Glomerular endothelial cell (primary cell): ENCODE measurements at places on chromosomes 4 and X. TPM values are rescaled to one million over a fixed set of nuclear protein-coding genes. Genes with fewer than 3 reads are reported as not detected.

Gene NALF2
- 0.29 TPM in 1 of 2 replicates, not detected in the other for total RNA-seq

- DNase-seq: no peak
These were observed 24.0 kb downstream of the TET2 start for GRCh38 chr4:105170711-105171110.

Gene ADH6
- total RNA-seq: not detected in 2 replicates

- no peak for DNase-seq
These were observed 108.2 kb upstream of the MAMLD1 start for GRCh38 chrX:150254909-150255308.

DNA sequence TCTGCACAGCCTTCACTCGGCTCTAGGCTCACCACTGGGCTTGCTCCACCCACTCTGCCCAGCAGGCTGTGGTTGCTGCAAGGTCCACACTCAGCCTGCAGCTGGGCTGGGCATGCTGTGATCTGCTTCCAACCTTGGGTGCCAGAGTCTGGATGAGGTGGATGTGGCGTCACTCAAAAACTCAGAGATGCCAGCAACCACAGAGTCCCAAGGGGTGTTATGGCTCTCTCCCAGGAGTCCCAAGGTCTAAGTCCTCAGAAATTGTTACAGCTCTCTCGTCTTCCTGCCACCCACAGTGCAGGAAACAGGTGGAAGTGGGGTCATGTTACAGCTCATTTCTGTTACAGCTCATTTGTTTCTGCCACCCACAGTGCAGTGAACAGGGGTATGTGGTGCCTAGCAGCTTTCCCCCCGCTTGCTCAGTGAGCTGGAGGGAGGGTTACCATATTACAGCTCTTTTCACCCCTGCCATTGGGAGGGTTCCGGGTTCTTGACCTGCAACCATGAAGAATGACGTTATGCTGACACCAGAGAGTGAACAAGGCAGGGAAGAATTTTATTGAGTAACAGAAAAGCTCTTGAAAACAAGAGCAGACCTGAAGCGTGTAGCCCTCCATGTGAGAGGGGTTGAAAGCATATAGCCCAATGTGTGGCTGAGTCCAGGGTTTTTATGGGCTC lies 893.9 kb downstream of the PCDH7 start:
- no peak for DNase-seq

GRCh38 chrX:120428309-120428708 lies 40.8 kb downstream of the LAMP2 start:
- DNase-seq: peak; percentile 25

GRCh38 chr4:101160792-101161592 lies 186.3 kb downstream of the PPP3CA start:
- DNase-seq: no peak

Gene AMBN
- total RNA-seq: not detected in 2 replicates

- no peak for DNase-seq
These were observed 703 bp upstream of the FTSJ1 start for GRCh38 chrX:48475296-48475695.

DNA sequence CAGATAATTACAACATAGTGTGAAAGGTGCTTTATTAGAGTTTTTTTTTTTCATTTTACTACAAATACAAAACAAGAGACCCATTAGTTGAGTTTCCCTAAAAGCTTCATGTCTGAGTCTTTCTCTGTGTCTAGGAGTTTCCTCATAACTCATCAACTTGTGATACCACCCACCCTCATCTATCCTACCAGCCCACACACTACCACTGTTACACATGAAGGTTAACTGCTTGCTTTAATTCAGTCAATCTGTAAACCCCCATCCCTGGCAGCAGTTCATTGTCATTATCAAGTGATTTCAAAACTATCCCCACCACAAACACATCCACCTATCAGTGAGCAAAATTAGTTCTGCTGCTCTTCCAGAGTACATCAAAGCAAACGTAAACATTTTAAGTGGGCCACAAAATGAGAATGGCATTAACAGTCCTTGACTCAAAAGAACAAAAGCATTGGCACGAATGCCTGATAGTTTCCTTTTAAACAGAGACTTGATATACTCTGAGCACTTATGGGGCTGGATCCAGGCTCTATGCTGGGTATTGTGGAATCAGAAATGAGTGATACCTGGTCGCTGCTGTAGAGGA lies 331.6 kb upstream of the FAM241A start:
- no peak for DNase-seq

DNA sequence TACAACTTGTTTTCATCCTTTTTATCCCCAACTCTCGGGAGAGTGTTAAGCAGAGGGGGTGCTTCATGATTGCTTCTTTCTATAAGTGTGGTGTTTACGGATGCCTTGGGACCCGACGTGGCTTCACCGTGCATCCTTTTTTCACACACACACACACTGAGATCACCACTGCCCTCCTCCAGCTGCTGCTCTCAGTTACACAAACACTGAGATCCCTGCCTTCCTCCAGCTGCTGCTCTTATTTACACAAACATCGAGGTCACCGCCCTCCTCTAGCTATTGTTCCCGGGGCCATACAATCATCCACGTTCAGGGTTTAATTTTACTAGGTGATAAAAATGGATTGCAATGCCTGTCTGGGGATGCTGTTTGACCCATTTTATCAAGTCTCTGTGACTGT lies 155.4 kb upstream of the FAM9B start:
- no peak for DNase-seq

DNA sequence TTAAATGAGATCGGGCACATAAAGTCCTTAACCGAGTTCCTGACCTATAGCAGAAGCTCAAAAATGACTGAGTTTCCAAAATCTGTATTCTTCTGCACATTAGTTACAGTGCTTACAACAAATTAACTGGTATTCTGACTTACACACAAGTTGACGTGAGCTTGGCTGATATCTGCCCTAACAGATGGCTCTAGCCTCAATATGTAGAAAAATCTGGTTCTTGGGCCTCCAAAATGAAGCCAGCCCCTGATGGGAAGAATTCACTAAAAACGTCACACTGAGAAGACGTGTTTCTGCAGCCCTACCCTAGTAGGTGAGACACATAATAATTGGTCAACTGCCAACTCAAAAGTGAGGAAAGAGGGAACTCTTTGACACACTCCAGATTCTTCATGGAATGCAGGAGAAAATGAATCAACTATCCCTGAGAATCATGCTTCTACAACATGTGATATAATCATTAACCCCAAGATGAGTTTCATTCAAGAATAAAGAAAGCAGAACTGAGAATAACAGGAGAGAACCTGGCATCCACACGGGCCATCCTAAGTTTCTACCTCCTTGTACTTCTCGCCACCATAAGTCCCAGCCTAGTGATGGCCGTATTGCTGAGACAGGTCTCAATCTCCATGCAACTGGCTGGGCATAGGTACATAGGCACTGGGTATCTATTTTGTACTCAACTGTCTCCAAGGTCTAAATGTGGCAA lies 8.2 kb downstream of the STX18 start:
- DNase-seq: no peak

- DNase-seq: no peak
These were observed 75.9 kb downstream of the FIP1L1 start for GRCh38 chr4:53453385-53453784.

GRCh38 chrX:42289492-42290385 lies 366.4 kb upstream of the CASK start:
- DNase-seq: no peak

- no peak for DNase-seq
These were observed 71.1 kb upstream of the ZCCHC13 start for GRCh38 chrX:74232859-74233258.

GRCh38 chr4:174177536-174177935 lies 105.9 kb downstream of the FBXO8 start:
- no peak for DNase-seq

Gene AFAP1
- total RNA-seq: 88.3 and 92.8 TPM in 2 replicates

DNA sequence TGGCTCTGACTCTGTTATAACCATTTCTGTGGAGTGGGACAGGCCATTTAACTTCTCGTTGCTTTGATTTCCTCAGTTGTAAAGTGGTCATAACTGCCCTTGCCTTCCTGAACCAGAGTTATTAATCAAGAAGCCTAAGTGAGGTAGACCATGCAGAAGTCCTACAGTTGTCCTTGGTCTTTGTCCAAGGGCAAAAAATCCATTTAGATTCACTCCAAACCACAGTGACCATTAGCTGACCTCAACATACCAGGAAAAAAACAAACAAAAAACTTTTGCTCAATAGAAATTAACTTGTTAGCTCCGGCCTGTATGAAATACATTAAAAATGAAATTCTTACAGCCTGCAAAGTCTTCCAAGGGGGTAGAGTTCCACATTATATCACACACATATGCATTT lies 52.7 kb downstream of the TBC1D9 start:
- no peak for DNase-seq

Gene MAGEB2
- not detected in 2 replicates for total RNA-seq

DNA sequence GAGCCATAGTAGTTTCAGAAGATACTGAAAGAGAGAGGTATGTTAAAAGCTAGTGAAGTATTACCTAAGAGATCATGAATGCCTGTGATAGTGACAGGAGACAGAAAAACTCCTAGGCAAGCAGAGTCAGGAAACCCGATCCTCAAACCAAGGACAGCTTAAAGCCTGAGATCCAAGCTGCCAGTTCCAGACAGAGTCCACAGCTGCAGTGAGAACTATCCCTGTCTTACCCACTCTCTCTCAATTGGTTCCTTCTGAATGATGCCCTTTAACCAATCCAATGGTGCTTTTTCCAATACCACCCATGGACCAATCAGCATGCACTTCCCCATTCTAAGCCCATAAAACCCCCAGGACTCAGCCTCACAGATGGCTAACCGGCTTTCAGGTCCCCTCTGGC lies 90.4 kb upstream of the PCDH10 start:
- DNase-seq: no peak

GRCh38 chr4:140243278-140243753 lies 89.3 kb upstream of the MAML3 start:
- no peak for DNase-seq

DNA sequence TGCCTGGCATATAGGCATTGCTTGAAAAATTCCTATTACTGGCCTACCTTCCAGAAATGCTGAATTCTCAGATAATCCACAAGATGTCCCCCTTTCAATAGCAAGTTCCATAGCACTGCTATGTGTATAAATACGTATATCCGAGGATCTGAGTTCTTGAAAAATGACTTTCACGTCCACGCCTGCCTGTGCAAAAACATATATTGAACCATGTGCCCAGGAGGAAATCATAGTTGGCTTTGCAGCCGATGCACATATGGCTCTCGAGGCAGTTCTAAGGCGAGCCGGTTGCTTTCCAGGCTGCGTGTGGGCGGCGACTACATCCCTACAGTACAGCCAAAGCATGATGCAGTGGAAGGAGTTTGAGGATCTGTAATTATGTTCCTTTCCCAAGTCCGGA lies 55.4 kb upstream of the ESX1 start:
- DNase-seq: no peak

- no peak for DNase-seq
These were observed 803.0 kb downstream of the DMD start for GRCh38 chrX:32408389-32408788.

DNA sequence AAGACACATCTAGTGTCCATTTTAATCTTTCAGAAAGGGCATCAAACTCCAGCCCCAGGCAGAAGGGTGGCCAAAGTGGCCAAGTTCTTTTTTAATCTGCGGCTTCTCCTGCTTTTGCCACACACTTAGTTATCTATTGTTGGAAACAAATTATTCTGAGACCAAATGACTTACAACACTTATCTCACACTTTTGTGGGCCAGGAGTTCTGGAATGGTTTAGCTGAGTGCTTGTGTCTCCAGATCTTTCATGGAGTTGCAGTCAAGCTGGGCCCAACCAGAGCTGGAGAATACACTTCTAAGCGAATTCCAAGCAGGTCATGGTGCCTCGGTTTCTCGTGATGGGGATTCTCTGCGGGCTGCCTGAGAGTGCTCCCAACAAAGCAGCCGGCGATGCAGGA lies 4.0 kb downstream of the TXK start:
- DNase-seq: no peak

DNA sequence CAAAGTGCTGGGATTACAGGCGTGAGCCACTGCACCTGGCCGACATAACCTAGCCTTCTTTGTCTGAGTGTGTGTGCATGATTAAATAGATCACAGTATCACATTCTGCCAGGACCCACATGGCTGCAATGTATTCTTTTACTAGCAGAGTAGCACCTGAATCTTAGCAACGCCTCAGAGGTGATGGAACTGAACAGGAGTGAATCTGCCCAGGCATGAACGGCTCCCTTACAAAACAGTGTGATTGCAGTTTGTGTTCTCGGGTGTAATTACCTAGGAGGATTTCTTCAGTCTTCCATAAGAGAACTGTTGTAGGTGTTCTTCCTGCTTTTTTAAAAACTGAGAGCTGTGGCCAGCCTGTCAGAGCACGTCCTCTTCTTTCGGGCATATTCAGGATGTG lies 122.7 kb upstream of the STS start:
- DNase-seq: no peak

DNA sequence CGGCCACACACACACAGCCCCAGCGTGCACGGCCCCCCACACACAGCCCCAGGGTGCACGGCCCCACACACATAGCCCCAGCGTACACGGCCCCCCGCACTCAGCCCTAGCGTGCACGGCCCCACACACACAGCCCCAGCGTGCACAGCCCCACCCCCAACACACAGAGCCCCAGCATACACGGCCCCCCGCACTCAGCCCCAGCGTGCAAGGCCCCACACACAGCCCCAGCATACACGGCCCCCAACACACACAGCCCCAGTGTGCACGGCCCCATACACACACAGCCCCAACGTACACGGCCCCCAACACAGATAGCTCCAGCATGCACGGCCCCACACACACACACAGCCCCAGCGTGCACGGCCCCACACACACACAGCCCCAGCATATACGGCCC lies 17.6 kb downstream of the GAK start:
- DNase-seq: no peak

DNA sequence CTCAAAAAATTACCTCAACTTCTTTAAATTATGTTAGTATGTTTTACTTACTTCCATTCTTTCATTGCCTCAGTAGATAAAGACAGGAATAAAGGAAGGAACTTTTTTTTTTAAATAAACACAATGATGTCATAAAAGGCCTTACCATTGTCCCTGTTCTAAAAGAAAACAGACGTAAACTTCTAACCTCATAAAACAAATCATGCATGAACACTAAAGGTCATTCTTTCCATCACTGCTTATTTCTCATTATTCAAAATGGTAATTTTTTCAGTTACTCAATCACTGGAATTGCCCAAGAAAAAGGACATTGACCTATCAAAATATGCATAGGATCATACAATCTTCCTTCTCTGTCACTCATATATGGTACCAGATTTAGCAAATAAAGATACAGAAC lies 32.2 kb upstream of the ARMCX2 start:
- DNase-seq: no peak

Gene GASK1B
- 46.6 and 157 TPM in 2 replicates for total RNA-seq

- no peak for DNase-seq
These were observed 607 bp upstream of the SCOC start for GRCh38 chr4:140372751-140373327.

DNA sequence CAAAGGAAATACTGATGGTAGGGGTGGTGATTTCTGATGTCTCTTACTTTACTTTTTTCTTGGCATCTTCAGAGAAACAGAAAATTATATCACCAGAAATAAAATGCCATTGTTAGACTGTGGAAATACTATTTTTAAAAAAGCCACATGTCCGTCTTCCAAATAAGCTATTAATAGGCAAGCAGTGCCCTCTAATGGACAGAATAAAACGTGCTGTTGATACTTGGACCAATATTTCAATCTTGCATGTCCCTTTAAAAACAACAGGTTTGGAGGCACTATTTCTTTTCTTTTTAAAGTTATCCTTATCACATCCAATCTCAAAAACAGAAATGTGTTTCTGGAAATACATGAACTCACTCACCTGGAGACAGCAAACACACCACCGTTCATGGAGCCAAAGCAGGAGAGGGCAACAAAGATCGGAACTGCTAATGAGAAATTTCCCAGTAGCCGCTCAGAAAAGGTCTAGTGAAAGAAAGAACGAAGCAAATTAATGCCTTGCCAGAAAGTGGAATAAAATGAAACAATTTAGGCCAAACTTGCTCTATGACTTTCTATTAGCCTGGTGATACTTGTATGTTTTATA lies 59.2 kb downstream of the SLC7A11 start:
- peak; percentile 56 for DNase-seq
